ENCODE measurements at places on chromosomes 7 and 10.

GRCh38 chr7:3174515-3175284 lies 126.4 kb upstream of the SDK1 start:
- no peak for DNase-seq

GRCh38 chr10:16436367-16436757 lies 448 bp upstream of the PTER start:
- DNase-seq, result no peak

- no peak for DNase-seq
Measured at GRCh38 chr10:44995914-44996669, 4.6 kb upstream of the ZNF22 start.

DNA sequence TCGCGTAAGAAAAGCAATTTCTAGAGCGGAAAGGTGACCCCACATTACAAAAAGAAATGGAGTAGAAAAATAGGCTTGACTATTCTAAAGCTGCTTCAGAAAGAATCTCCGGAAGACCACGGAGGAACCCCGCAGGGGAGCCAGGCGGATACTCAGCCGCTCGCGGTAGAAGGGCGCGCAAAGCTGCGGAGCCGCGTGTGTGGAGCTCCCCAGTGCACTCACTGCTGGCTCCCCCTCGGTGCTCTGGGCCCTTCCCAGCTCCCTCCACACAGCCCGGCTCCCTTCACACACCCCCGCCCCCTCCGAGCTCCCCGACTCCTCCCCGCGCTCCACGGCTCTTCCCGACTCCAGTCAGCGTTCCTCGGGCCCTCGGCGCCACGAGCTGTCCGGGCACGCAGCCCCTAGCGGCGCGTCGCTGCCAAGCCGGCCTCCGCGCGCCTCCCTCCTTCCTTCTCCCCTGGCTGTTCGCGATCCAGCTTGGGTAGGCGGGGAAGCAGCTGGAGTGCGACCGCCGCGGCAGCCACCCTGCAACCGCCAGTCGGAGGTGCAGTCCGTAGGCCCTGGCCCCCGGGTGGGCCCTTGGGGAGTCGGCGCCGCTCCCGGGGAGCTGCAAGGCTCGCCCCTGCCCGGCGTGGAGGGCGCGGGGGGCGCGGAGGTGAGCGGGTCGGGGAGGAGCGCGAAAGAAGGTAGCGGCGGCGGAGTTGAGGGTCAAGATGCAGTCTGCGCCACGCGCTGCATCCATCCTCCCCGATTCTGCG lies at the start of gene STEAP2:
Gene STEAP2, plus strand, starts transcription at position 350 of the 758 bp plus-strand sequence. CDS start 13,343 bp downstream, outside the sequence.
- peak; percentile 65 for DNase-seq

DNA sequence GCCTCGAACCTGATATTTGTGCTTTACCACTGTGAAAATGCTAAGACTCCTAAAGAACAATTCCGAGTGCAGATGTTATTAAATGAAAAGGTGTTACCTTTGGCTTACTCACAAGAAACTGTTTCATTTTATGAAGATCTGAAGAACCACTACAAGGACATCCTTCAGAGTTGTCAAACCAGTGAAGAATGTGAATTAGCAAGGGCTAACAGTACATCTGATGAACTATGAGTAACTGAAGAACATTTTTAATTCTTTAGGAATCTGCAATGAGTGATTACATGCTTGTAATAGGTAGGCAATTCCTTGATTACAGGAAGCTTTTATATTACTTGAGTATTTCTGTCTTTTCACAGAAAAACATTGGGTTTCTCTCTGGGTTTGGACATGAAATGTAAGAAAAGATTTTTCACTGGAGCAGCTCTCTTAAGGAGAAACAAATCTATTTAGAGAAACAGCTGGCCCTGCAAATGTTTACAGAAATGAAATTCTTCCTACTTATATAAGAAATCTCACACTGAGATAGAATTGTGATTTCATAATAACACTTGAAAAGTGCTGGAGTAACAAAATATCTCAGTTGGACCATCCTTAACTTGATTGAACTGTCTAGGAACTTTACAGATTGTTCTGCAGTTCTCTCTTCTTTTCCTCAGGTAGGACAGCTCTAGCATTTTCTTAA lies 47.7 kb downstream of the MINPP1 start:
- DNase-seq, result no peak

DNA sequence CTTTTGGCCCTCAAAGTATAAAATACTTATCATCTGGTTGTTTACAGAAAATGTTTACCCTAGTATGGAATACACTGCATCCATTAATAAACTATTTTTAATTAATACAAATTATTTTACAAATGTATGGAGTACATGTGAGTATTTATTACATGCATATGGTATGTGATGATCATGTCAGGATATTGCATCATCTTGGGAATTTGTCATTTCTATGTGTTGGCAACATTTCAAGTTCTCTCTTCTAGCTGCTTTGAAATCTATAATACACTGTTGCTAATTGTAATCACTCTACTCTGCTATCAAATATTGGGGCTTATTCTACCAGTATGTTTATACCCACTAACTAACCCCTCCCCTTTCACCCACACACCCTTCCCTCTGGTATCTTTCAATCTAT lies 103.9 kb upstream of the THSD7A start:
- no peak for DNase-seq

GRCh38 chr10:29317027-29317420 lies 28.2 kb downstream of the LYZL1 start:
- DNase-seq, result no peak

DNA sequence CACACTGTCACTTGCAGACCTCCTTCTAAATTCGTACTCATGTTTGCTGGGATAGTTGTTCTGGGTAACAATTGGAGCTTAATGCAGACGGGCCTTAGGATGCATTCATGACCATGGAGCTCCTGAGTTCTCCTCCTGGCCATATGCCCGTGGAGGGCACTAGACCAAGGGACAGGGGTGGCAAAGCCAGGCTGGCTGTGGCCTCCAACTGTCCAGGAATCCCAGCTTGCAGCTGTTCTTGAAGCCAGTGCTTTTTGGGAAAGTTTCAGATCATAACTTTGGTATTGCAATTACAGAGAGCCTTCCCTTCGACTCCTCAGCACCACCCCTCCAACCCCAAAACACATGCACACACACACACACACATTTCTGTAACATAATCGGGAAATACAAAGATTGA lies 30.6 kb downstream of the ANTXRL start:
- no peak for DNase-seq

DNA sequence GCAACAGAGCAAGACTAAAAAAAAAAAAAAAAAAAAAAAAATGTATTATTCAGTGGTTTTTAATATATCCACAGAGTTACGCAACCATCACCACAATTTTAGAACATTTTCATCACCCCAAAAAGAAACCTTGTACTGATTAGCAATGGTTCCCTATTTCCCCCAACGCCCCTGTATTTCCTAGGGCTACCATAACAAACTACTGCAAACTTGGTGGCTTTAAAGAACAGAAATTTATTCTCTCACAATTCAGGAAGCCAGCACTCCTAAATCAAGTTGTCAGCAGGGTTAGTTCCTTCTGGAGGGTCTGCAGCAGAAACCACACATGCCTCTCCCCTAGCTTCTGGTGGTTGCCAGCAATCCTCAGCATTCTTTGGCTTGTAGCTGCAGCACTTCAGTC lies 5.9 kb upstream of the NUP42 start:
- DNase-seq, result no peak

DNA sequence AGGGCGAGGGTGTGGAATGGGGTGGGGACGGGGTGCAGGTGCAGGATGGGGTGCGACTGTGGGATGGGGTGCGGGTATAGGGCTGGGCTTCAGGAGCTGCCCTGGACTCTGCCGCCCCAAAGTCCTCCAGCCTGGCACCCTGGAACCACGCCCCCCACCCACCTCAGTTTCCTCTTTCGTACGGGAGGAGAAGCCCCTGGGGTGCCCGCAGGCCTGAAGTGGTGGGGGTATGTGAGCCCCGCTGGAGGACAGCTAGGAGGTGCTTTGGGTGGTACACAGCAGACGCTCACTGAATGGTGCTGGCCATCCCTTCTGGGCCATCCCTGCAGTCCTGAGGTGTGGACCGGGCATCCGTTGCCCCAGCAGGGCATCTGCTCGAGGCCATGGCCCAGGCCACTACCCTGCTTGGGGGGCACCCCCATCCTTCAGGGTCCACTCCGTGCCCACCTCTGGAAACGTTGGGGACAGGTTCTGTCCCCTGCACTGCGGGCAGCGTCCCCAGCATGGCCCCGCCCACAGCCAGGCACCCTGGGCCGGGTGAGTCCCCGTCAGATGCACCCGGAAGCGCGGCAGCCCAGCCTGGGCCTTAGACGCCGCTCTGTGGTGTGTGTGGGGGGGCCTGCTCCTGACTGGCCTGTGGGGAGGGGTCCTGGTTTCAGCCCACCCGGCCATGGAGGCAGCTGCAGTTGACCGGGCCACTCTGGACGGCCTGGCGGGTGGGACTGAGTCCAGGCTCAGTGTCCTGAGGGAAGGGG lies 41.6 kb downstream of the UNCX start:
- no peak for DNase-seq

DNA sequence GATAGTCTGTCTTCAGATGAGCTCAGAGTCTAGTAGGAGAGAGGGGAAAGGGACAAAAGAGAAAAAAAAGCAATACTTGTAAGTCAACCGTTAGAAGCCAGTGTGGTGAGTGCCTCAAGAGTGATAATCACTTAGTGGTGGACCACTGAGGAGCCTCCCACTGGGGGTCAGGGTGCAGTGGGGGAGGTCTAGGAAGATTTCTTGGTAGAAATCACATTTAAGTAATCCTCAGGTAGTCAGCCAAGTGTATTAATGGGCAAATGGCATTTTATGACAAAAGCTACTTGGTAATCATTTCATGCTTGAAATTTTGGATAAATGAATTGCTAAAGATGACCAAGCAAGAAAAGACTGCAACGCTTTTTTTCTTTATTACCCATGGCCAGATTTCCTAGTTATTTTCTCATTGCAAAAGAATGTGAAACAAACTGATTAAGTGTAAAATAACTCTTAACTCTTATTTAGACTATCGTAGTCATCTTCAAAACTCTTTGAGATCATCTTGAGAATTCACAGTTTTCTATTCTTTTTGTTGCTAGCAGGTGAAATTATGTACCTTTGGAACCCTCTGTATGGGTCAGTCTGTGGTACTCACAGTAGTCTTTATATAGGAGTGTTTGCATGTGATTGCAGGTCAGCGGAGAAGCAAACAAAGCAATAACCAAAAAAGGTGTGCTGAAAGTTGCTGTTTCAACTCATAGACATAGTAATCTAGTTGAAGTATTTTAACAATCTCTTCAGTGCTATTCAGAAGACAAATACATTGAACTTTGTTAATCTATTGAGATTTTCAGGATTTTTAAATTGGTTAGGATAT lies 63.9 kb downstream of the PPP1R9A start:
- DNase-seq, result no peak

- DNase-seq, result no peak
Measured at GRCh38 chr10:79488336-79488735, 24.0 kb upstream of the EIF5AL1 start.

- DNase-seq, result peak; percentile 88
Measured at GRCh38 chr10:102449321-102450123, 1.8 kb downstream of the C10orf95 start.

DNA sequence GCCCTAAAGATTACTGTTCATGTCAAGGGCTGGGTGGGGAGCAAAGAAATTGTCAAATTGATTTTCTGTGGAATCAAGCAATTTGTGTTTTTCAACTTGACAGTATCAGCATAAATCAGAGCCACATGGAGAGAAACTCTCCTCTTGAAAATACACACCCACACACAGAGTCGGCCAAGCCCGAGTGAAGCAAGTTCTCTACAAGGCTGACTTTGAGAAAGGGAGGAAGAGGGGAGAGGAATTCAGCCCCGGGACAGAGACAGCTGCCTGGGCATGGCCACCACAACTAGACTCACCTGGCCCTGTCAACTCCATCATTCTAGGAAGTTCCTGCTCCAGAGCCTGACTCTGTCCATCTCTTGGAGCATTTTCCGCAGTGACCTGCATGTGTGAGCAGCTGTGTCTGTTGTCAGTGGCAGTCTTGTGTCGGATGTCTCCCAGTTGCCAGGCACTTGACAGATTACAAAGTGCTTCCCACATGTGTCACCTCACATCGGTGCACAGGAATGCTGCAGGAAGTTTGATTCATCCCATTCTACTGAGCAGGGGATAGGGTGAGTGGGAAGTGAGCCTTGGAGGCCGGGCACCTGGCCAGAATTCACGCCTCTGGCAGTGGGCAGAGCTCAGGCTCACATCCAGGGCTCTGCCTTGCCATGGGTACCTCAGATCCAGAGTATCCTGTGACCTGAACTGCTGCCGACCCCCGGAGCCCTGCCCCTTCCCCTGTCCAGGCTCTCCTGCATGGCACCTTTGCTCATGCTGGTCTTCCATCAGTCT lies 37.9 kb downstream of the ADAM12 start:
- DNase-seq, result no peak

- no peak for DNase-seq
Measured at GRCh38 chr7:665736-666453, 60.6 kb upstream of the DNAAF5 start.

GRCh38 chr7:130352194-130353074 lies 7.8 kb downstream of the CPA5 start:
- DNase-seq, result no peak

DNA sequence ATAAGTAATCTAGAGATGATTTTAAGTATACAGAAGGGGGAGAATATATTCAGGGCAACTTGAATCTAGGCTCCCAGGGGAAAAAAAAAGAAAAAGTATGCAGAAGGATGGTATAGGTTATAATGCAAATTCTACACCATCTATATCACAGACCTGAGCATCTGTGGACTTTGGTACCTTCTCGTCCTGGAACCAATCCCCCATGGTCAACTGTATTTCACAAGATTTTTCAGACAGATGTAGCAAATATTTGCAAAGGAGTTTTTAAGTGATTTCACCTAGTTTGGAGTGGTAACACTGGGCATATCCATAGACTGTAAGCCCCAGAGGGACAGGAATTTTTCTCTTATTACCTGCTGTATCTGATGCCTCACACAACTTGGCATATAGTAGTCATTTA lies 58.8 kb downstream of the NOC3L start:
- no peak for DNase-seq

- DNase-seq, result no peak
Measured at GRCh38 chr7:17679458-17679857, 260.8 kb downstream of the SNX13 start.

- DNase-seq, result no peak
Measured at GRCh38 chr7:157564517-157565177, 227.8 kb downstream of the DNAJB6 start.

DNA sequence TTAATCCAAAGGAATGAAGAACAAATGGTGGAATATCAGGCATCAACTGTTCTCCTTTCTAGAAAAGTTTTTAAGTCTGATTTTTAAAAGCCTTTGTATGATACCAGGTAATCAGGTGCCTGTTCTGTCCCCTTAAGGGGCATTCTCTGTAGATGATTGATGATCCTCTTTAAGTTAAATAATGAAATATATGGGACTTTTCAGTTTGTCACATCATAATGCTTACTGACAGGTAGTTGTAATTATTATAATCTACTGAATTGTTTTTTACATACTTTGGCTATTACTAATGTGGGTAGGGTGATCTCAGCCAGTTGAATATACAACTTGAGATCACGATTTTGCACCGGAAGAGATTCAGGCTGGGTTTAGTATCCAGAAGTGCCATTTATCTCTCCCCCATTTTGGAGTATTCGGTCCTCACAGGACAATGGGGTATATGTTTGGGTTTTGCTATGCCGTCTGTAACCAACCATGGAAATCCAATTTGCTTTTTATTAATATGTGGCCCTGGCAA lies 330.2 kb downstream of the BICC1 start:
- no peak for DNase-seq
